ENCODE measurements at places on chromosomes 2 and 18.

GRCh38 chr18:62064361-62064760, 122.5 kb downstream of the PIGN start:
- DNase-seq, result no peak

GRCh38 chr2:168796583-168797285, 5.7 kb upstream of the NOSTRIN start:
- no peak for DNase-seq

GRCh38 chr2:66405473-66405872, 29.5 kb upstream of the MEIS1 start:
- DNase-seq, result no peak

DNA sequence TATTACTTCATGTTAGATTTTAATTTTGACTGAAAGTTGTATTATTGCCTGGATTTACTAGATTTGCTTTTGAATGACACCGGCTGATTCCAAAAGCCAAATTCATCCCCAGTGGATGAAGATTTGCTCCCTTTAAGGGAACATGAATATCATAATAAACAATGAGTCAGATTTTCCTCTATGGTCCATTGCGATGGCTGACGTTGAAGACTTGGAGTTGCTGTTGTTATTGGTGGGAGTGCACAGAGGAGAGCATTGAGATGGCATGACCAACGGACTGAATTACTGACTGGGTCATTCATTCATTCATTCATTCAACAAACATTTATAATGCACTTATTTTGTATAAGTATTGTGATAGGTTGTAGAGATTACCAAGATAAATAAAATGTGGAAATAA, 33.4 kb upstream of the LYPD1 start:
- DNase-seq, result no peak

DNA sequence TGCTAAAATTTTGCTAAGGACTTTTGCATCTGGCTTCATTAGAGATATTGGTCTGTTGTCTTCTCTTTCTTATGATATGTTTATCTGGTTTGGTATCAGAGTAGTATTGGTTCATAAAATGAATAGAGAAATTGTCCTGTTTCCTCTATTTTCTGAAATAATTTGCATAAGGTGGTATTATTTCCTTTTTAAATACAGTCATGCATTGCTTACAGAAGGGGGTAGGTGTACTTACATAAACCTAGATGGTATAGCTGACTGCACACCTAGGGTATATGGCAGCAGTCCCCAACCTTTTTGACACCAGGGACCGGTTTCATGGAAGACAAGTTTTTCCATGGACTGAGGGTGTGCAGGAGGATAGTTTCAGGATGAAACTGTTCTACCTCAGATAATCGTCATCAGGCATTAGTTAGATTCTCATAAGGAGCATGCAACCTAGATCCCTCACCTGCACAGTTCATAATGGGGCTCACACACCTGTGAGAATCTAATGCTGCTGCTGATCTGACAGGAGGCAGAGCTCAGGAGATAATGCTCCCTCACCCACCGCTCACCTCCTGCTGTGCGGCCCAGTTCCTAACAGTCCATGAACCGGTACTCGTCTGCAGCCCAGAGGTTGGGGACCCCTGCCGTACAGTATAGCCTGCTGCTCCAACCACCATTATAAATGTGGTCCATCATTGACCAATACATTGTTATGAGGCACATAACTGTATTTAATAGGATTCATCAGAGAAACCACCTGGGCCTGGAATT, 189.2 kb downstream of the FAM210A start:
- no peak for DNase-seq

GRCh38 chr18:49178321-49178720, 227.6 kb upstream of the SMAD7 start:
- no peak for DNase-seq

DNA sequence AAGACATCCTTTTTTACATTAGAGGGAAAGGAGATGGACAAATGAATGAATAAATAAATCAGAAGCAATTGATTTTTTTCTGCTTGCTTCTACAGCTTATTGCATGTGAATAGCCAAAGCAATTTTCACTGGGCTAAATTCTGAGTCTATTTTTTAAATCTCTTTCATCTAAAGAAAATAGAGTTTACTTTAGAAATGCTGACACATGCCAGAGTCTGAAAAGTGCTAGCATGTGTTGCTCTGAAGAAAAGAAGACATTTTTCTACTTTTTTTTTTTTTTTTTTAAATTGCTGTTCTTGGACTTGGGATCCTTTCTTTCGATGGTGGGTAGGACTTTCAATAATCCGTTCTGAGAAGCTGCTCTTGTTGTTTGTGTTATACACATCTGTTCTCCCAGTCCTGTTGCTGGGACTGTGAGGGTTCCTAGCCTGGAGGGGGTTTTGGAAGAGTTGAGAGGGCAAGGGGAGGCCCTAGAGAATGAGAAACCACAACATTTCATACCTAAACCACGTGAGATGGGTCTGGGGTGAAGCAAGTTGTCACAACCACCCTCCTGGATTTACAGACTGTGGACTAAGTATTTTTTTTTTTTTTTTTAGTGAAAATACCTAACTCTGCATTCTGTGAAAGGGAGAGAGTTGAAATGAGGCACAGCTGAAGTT, 193.5 kb downstream of the PRKCE start:
- DNase-seq, result no peak

DNA sequence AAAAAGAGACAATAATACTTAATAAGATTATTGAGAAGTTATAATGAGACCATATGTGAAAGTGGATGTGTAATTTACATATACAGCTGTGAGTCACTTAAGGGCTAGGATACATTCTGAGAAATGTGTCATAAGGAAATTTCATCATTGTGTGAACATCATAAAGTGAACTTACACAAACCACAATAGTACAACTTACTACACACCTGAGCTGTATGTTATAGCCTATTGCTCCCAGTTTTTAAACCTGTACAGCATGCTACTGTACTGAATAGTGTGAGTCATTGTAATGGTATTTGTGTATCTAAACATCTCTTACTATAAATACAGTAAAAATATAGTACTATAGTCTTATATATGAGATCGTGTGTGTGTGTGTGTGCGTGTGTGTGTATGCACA, 1420.3 kb upstream of the PIK3C3 start:
- DNase-seq, result no peak

Measured in breast epithelium (tissue), 4 donors.